IPS DF 6.9 (cell line): ENCODE measurements at places on chromosomes 13 and 19.

- DNase-seq: no peak
Measured at GRCh38 chr13:37067874-37068273, 8.4 kb upstream of the SUPT20H start.

DNA sequence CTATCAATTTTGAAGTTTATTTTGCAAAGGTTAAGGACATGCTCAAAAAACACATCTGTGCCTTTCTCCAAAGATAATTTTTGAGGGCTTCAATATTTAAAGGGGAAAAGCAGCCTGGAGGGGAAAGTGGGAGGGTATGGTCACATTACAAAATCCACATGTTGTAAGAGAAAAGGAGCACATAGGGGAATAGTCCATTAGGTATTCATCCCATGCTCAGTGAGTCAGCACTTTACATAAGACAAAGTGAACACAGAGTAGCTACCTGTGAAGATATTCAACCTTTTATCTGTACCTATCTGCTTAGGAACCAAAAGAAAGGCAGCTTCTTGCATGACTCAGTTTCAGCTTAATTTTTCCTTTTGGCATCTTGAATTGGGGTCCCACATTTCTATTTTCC, 932.0 kb downstream of the SLITRK6 start:
- no peak for DNase-seq

DNA sequence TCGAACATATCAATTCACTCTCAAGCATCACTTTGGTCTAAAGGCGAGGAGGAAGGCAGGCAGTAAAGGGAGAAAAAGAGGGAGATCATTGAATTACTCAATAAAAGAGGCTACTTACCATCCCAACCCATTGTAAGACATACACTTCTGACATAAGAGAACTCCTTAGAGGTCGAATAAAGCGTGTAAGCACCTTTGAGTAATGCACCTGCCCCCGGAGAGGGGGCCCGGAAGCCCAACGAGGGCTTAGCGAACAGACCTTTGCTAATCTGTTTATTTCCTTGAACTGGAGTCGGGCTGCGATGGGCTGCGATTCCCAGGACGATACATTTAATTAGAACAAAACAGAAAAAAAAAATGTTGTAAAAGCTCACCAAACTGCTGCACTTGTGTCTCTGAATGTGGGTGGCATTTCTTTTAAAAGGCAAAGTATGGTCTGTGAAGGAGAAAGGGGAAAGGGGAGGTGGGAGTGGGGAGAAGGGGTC, 3.0 kb downstream of the ZC3H4 start:
- no peak for DNase-seq

- DNase-seq: no peak
Measured at GRCh38 chr19:11480715-11481533, at the start of gene ELAVL3. ELAVL3 (minus strand) TSS chr19:11481046; CDS start chr19:11480608, 438 bp downstream.

- DNase-seq: no peak
Measured at GRCh38 chr19:47485210-47485609, 1.2 kb upstream of the KPTN start.

- DNase-seq: no peak
Measured at GRCh38 chr19:3656073-3656746, 29.6 kb upstream of the CACTIN start.

- DNase-seq: no peak
Measured at GRCh38 chr19:48186015-48186414, 15.5 kb downstream of the ZSWIM9 start.

- DNase-seq: no peak
Measured at GRCh38 chr13:107379407-107380155, 811.6 kb upstream of the ARGLU1 start.

DNA sequence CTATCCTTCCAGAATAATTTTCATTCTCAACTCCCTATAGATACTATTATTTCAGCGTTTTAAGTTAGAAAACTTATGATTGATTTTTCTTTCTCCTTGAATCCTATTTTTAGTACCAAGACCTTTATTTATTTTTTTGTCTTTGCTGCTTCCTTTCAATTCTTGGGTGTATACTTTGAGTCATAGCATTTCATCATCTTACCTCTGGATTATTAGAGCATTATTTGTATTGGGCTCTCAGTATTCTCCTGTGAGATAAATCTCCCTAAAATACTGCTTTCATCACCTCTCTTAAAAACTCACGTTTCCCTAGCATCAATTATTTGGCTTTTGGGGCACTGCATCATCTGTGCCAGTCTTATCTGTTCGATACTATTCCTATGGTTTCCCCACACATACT, 222.8 kb downstream of the POSTN start:
- DNase-seq: no peak

DNA sequence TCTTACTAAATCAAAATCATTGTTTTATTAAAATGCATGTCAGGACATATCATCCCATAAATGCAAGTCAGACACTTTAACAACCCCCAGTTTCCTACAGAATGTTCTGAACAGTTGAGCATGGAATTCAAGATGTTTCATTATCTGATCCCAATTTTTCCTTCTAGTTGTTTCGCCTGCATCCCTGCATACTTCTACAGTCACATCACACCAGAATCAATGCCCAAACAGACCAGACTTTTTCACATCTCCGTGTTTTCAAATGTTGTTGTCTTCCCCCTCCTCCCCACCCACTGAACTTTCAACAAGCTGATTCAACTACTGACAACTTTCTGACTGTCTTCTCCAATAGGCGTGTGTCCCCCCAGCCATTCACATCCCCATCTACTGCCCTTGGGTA, 48.6 kb downstream of the LHFPL6 start:
- no peak for DNase-seq

DNA sequence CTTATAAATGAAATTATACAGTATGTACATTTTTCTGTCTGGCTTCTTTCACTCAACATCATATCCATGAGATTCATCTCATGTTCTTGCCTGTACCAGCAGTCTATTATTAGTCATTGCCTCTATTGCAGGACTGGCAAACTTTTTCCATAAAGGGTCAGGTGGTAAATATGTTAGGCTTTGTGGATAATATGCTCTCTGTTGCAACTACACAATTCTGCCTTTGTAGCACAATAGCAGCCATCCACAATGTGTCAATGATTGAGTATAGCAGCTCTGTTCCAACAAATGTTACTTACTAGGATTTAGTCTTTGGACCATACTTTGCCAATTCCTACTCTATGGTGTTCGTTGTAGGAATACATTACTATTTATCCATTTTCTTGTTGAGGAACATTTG, 304.4 kb downstream of the DCT start:
- DNase-seq: no peak

DNA sequence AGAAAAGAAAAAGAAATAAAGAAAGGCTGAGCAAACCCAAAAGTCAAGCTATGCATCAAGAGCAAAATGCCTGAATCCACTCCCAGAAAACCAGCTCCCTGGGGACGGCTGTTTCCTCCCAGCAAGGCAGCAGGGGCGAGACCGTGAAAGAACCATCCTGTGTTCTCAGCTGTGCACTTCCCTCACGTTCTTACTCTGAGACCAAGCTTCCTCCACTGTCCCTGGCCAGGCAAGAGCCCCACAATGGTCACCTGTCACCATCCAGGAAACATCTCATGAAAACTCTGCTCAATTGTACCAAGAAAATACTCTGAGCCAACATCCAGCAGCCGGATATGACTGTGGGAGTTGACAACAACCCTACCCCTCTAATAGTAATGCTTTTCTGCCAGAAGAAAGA, 22.9 kb downstream of the RAB20 start:
- no peak for DNase-seq

GRCh38 chr19:50896591-50897190, 14.5 kb downstream of the KLK4 start:
- no peak for DNase-seq

DNA sequence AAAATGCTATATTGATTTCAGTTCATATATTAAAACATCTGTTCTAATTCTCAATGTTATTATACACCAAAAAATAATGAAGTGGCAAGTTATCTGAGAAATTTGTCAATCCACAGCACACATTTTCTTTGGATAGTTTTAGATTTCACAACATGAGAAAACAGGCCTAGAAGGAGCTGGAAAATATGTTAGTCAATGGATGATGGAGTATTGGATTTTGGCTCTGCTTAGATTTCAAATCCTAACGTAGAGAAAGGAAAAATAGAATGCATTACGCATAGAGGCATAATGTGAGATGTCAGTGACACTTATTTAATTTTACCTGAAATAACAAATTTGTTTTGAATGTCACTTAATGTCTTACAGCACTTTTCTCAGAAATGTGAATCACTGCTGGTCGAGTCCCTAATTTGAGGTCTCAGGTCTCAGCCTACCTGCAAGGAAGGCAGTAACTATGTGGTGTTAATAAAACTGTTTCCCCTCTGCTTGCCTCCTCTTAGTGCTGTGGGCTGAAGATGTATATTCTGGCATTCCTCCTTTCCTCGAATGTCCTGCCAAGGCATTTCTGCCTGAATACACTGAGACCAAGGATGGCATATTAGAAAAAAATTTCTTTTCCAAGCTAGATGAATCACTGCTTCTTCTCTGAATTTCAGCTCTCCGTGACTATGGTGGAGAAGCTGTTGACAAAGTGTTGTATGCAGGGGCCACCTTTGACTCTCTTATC, 232.4 kb downstream of the POSTN start:
- DNase-seq: no peak

DNA sequence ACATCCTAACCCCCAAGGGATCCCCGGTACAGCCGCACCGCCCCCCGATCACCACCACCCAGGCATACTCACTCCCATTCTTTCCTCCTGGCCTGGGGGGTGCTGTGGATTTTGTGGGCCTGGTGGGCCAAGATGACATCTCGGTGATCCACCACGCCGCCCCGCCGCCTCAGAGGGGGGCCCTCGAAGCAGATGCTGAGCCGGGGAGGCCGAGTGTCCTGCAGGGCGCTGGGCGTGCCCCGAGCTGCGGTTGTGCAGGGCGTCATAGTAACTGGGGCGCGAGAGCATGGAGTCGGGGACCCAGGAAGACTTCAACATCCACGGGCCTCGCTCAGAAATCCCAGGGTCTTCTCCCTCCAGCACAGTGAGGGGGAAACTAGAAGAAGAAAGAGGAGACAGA, 93.4 kb upstream of the CACNA1A start:
- DNase-seq: no peak

GRCh38 chr13:50629966-50630365, 213.5 kb downstream of the DLEU7 start:
- no peak for DNase-seq

GRCh38 chr19:16702123-16702522, 17.5 kb upstream of the NWD1 start:
- no peak for DNase-seq

DNA sequence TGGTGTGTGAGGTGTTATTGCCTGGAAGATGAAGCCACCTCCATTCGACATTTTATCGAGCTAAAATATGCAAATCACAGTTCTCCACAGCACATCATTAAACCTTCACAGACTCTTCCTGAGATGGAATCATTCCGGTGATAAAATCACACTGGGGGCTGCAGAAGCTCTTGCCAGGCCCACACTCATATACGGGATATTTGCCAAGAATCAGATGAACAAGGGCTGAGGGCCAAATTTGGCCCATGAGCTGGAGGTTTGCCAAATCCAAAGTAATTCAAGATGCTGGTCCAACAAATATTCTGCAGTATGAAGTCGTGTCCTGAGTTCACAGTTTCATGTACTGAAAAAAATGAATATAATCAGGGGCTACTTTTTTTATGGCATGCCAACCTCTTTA, 16.7 kb upstream of the RXFP2 start:
- no peak for DNase-seq

DNA sequence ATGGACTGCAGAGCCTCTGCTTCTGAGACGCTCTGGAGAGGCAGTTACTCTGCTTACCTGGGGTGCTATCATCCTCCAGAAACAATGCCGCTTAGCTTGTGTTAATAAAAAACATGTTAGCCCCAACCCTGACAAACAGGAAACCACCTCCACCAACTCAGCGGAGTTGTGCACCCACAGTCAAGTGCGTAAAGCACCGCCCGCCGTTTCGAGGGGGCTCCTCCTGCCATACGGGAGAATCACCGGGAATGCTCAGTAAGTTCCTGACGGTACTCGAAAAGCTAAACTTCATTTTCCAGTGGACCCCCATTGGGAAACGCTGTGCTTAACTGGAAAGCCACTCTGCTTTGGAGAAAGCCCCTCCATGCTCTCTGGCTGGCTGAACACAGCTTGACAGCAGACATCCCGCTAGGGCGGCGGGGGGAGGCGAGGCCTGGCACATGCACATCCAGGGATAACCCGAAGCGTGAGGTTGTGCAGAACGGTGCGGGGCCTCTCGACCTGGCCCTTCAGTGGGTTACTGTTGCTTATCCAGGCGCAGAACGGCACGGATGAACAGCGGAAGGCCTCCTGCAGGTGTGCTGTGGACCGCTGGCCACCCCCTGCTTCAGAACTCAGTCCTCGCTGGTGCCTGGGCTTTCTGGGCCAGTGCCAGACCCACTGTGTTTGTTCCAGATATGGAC, 17.1 kb downstream of the GAS6 start:
- no peak for DNase-seq

GRCh38 chr13:98606296-98606695, 29.4 kb upstream of the STK24 start:
- DNase-seq: no peak

DNA sequence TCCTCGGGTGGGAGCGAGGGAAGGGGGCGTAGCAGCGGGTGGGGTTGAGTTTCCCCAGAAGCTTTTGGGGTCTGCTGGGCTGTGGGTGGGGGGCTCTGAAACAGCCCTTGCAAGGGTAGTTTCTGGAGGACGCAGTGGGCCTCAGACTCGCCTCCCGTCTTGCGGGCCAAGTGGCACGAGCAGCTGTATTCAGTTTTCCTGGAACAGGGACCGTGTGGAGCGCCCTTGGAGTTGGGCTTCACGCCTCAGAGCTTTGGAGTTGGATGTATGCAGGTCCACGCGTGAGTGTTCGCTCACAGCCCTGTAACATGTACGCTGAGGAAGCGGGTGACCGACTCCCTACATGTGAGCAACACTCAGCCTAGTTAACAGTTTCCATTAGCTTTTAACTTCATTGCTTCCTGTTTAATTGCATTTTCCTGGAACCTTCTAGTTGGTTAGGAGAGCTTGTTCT, 603 bp downstream of the TM9SF2 start:
- DNase-seq: no peak

DNA sequence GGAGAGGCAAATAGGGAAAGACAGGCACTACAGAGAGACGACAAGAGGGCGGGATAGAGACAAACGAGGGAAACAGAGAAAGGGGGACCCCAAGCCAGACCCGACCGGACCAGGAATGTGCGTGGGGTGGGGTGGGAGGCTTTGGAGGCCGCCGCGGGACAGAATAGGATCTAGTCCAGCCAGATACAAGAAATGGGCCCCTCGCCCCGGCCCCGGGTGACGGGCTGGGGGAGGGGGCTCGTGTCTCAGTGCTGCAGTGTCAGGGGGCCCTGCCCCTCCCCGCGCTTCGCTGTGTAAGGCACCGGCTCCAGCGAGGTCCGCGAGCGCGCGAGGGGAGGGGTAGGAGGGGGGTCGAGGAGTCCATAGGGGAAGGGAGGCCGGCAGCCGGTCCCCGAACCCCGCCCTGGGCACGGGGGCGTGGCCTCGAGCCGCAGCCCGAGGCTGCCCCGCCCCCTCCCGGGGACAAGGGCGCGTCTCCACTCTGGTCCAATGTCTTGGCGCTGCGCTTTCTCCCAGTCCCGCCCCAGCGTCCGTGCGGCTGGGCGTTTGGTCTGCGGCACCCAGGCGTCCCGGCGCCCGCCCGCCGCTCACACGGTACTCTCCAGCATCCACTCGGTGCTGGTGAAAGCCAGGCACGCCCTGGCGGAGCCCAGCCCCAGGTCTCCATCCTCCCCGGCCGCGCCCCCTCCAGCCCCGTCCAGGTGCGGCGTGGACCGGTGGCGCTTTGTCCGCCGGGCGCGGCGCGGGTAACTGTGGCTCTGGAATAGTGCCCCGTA, 11.0 kb downstream of the IFNL1 start:
- no peak for DNase-seq

- no peak for DNase-seq
Measured at GRCh38 chr13:50236898-50237318, 221.7 kb downstream of the KCNRG start.

GRCh38 chr13:33845572-33846302, 27.8 kb downstream of the RFC3 start:
- no peak for DNase-seq

- DNase-seq: no peak
Measured at GRCh38 chr13:84917252-84917878, 881.9 kb downstream of the SLITRK6 start.
